ENCODE measurements at places on chromosomes 3 and 15.
A peak's percentile ranks its signal among the peaks of the same experiment; 100 is the strongest.

GRCh38 chr3:170180079-170180907, 1.2 kb downstream of the PHC3 start:
- DNase-seq: peak; percentile 41

DNA sequence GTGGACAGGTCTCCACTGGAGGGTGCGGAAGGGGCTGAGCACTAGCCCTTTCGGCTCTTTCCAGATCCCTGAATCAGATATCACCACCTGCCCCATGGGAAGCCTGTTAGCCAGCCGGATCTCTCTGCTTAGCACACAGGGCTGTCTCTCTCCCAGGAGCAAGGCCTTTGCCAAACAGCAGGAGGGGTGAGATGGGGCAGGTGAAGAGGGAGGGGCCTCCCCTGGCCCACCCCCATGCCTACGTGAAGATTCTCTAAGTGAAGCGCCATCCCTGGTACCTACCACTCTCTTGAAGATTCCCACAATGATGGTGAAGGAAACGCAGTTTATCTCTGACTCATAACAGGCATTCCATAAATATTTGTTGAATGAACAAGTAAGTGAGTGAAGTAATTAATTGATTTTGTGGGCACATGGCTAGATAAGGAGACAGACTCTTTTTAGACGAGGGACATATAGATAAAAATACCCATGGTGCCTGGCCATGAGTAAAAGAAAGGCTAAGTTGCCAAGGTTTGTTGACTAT, 19.6 kb upstream of the HCN4 start:
- no peak for DNase-seq

GRCh38 chr3:29577250-29577649, 296.4 kb downstream of the RBMS3 start:
- DNase-seq: no peak

GRCh38 chr3:98823791-98824190, 60.7 kb downstream of the ST3GAL6 start:
- no peak for DNase-seq

DNA sequence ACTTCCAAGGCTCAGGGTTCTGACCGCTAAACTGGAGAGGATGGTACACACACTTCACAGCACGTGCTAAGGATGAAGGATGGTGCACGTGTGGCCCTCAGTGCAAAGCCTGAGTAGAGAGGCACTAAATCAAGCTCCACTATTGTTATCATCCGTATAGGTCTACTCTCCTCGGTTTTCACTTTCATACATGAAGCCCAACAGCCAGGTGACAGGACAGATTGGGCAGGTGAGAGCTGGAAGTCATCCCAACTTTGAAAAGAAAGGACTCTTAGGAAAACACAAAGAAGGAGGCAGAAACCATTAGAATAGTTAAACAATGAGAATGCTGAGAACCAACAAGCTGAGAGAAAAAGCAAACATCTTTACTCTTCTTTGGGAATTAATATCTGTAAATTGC, 21.1 kb downstream of the MAGI1 start:
- DNase-seq: no peak

Measured in OCI-LY7 (cell line).